SHP77 treated with DMSO at 0.1 percent for 48 hours (cell line): ENCODE measurements at places on chromosomes 2 and 18.

DNA sequence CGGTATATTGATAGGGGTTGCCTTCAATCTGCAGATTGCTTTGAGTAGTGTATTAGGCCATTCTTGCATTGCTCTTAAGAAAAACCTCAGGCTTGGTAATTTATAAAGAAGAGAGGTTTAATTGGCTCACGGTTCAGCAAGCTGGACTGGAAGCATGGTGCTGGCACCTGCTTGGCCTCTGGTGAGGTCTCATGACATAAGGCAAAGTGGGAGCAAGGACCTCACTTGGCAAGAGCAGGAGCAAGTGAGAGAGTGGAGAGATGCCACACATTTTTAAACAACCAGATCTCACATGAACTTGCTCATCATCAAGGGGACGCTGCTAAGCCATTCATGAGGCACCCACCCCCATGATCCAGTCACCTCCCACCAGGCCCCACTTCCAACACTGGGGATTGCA, 4.9 kb downstream of the MAP3K2 start:
- DNase-seq, result no peak

DNA sequence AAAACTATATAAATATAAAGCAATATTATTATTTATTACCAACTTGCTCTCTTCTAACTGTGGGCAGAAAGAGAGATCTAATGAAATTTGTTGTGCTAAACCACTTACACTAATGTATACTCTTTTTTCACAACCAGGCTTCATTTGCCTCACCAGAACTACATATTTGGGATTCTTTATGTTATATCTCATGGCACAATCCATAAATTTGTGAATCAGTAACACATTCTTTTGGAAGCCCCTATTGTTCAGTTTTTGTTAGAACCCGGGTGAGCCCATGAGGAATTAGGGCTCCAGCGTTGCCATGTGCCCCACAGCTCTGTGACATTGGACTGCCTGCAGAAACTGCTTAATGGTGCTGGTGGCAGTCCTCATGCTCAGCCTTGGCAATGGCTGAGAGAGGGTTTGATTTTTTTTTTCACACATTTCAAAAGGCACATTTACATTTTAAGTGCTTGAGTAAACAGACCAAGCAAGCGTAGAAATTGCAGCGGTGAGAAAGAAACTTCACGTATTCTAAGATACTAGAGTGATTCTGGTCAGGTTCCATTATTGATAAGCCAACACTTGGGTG, 15.3 kb downstream of the VIT start:
- DNase-seq, result no peak

- DNase-seq, result no peak
These were observed 848.8 kb downstream of the MBD2 start for GRCh38 chr18:53375621-53376020.

DNA sequence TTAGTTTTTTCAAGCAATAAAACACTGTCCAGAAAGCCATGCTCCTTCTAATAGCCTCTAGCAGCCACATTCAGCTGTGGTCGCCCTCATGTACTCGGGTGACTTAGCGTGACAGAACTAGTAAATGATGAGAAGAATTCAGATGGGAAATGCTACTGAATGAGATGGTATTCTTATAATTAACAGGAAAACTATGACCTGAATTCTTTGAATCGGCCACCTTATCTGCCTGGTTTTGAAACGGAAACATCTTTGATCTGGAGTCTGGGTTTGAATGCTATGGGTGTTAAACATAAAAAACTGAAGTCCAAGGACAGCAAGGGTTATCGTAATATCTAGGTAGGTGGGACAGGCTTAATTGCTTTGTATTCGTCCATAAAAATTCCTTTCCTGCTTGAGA, 138.8 kb upstream of the DNMT3A start:
- DNase-seq, result no peak

DNA sequence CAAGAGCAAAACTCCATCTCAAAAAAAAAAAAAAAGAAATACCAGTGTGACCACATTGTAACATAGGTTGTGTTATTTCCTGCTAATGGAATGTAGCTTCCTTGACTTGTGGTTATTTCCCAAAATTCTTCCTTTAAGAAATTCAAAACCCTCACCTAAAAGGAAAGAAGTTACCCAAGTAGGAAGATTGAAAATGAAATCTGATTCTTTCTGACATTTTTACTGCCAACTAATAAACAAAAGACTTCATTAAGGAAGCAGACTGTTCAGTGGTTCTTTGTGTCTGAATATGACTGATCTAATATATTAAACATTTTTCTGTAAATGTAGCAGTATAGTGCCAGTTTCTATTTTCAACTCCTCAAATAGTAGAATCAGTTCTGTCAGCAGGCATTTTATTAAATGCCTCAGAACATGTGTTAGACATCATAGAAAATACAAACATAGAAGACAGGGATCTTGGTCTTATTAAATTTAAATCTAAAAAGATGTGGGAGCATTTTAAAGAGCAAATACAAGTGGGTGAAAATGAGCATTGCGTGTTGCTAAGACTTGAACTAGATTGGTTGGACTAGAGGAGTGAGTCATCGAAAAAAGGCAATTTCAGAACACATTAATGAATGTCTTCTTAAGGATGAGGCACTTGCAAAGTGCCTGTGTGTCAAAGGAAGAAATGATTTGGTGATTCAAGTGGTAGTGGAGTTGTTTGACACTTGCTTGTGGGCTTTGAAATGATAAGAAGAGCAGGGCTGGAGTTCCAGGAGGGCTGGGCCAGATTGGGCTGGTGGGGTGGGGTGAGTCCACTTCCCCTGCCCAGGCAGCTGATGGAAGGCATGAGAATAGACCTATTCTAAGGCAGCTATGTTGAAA, 53.4 kb downstream of the PKP4 start:
- DNase-seq, result no peak

- no peak for DNase-seq
These were observed 434.2 kb downstream of the MEIS1 start for GRCh38 chr2:66869076-66869475.

DNA sequence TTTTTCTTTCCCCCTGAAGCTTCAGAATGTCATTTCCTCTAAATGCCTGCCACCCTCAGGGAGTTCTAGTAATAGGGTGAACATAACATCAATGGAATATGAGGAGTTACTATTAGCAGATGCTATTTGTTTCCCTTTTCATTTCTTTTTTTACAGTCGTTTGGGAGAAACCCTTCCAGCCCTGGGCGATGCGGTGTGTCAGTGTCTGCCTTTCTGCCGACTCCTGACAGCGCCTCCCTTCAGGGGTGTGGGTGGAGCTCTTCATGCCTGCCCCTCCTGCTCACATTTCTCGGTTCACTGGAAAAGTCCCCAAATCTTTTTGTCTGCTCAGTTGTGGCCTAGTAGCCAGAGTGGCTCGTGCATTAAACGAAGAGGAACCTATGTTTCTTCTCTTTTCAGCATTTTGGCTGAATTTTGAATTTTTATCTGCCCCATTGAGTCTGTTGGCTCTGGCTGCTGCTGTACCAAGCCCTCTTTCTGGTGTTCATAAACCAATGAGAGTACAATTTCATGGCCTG, 72.3 kb downstream of the FMNL2 start:
- DNase-seq, result no peak

GRCh38 chr2:923832-924601, 26.6 kb upstream of the SNTG2 start:
- no peak for DNase-seq

DNA sequence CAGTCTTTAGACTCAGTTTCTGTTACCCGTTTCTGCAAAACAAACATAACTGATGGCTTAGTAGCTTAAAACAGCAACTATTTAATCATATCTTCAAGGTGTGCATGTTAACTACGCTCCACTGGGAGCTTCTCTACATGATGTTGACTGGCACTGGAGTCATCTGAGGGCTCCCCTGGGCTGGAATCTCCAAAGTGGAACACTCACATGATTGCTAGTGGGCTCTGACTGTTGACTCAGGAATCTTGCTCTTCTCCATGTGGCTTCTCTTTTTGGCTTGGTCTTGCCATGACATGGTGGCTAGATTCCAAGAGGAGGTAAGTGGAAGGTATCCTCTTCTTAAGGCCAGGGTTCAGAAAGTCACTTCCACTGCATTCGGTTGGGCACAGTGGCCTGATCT, 160.8 kb downstream of the PMAIP1 start:
- DNase-seq, result no peak

DNA sequence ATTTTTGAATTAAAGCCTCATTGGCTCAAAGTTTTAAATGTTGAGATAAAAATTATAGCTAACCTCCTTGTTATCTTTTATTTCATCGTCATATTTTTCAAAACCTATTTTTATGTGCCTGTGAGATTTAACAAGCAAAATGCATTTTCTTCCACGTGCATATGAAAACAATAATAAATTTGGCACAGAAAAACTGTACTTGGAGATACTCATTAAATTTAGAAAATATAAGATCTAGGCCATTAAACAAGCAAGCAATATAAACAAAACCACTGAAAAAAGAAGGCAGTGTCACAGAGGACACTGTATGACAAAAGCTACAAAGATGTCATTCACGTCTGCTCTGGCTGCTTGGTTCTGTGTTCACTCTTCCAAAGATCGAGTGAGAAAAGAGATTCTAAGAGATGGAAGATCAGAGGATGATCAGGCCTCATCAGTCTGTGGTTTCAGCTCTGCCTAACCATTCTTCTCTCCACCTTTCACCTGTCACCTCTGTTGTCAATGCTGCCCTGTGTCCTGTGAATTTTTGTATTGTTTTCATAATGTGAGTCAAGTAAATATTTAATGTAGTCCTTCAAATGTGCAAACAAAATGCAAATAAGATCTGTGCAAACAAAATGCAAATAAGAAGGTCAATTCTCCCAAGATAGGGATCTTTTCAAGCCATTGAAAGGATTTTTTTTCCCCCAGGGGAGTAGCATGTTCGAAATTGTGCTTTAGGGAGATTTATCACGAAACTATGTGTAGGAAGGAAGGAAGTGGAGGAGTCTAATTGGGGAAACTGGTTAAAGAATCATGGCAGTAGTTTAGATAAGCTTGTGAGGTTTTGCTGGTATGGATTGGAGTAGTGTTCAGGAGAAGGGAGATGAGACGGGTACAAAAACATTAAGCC, 138.7 kb upstream of the RBMS1 start:
- DNase-seq, result no peak

GRCh38 chr2:28160986-28161425, 231.7 kb upstream of the FOSL2 start:
- no peak for DNase-seq

GRCh38 chr18:74378179-74378682, 62.6 kb downstream of the C18orf63 start:
- no peak for DNase-seq

- DNase-seq, result no peak
These were observed 361.5 kb downstream of the DSEL start for GRCh38 chr18:67154979-67155378.

DNA sequence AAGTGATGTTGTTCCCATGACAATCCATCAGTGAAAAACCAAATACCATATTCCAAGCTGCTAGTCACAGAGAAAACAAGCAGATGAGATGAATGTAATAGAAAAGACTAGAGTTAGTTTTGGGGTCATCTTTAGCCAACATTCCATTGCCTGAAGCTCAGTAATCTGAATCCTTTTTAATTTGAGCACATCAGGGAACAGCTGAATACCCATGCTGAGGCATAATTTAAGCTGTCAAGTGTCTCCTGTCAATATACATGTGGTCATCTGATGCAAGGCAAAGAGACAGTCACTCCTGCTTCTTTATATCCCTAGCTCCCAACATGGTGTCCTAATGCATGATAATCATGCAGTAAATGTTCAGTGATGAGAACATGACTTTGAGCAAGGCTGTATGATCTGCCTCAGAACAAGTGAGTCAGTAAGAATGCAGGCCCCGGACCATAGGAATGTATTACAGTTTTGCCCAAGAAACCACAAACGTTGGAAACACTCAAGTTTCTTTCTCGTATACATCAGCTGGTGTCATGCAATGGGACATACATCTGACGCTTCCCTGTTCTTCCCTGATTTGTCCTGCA, 48.0 kb downstream of the CDK15 start:
- DNase-seq, result no peak

DNA sequence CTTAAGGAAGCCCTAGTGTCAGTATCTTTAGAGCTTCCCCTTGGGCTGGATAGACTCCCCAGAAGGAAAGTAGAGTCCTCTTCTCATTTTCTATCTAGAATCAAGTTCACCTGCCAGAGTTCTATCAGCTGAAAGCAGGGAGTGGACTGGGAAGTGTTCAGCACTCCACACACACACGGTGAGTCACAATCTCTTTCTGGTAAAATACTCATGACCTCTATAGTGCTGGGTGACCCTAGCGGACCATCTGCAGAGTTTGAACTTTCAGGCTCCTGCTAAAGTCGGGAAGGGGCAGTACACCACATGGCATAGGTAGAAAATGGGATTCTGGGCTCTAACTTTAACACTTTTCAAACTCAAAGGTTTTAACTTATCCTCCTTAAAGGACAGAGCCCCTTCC, 43.3 kb downstream of the SAP130 start:
- no peak for DNase-seq

- DNase-seq, result no peak
These were observed 216.0 kb downstream of the UBE2E3 start for GRCh38 chr2:181196401-181196800.

DNA sequence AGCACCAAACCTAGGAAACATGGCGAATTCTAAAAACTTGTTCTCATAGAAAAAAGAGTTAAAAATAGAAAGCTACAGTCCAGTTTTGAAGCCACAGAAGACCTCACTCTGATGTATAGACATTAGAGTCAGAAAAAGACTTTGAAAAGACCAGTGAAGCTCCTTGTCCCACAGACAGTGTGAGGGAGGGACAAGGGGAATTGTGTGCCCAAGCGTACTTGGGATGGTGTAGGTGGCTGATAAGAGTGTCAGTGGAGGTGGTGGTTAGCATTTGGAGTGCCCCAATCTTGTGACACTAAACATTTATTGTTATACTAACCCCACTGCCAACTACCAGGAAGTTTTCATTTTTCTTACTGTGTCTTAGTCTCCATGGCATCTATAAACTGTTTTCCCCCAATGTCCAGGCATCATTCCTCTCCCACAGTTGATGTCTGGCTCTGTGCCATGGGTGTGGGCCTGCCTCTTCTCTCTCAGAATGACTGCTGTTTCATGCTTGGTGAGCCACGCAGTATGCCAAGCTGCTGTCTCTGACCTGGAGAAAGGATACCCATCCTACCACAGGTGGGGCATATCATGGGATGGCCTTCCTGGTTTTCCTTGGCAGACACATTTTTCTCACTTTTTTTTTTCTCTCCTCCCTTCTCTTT, 161.4 kb downstream of the RPIA start:
- no peak for DNase-seq

GRCh38 chr2:54814389-54815147, 91.1 kb downstream of the EML6 start:
- DNase-seq, result no peak
